ENCODE measurements at places on chromosomes 2 and 18. TPM values are rescaled to one million over a fixed set of nuclear protein-coding genes. Genes with fewer than 3 reads are reported as not detected.

The NEU4 gene
- not detected for total RNA-seq

The CENPA gene
- 5.1 TPM for total RNA-seq

The COBLL1 gene
- total RNA-seq = 7.8 TPM

The ADRA2B gene
- total RNA-seq = 0.05 TPM

The CCDC68 gene
- total RNA-seq = 2.1 TPM

The CHN1 gene
- total RNA-seq = 18.5 TPM

The PFN4 gene
- 0.23 TPM for total RNA-seq

The SERPINB11 gene
- total RNA-seq = not detected

The CHRNA1 gene
- 0.51 TPM for total RNA-seq

The TNFRSF11A gene
- total RNA-seq = 41.7 TPM

The TTR gene
- not detected for total RNA-seq

The MC4R gene
- total RNA-seq = not detected

The ANKRD30BL gene
- total RNA-seq = not detected

DNA sequence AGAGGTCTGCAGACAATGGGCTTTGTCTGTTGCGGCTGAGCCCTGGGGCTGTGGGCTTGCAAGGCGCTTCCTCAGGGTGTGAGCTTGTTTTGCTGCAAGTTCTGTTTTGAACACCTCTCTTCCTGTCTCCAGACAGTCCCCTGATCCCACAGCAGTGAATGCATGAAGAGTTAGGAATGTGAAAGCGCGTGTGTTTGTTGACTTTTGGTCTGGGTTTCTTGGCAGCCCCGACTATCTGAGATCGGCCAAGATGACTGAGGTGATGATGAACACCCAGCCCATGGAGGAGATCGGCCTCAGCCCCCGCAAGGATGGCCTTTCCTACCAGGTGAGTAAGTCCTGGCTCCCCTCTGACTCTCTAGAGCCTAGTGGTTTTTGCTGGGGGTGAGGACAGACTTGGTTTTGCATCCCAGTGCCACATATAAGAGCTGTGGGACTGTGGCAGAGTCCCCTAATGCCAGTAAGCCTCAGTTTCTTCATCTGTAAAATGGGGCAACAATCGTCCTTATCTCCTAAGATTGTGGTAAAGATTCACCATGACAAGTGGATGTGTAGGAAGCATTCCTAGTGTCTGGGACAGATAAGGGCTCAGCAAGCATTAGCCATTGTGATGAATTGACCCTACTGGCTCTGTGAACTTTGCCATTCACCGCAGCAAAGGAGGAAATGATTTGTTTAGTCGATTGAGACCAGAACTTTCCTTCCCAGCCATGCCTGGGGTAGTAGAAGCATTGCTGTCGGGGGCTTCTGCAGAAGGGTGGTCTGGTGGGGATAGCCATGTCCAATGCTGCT is 3.0 kb downstream of the LBH start:
- DNase-seq = no peak

DNA sequence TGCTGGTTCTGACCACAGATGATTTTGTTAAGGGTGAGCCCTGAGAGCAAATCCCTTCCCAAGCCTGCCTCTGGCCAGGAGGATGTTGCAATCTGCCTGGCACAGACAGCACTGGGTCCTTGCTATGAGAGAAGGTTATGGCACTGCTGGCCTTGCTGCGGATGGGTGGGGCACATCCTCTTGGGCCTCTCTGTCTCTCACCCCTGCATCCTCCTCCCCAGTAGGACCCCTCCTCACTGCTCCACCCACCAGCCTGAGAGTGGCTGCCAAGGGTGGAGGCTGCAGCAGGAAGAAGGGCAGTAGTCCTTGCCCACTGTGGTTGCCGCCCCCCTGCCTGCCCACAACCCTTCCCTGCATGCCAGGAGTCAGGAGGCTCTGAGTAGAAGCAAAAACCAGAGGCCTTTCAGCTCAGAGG is 180.9 kb downstream of the ZBTB7C start:
- no peak for DNase-seq

GRCh38 chr2:42360493-42360889 is 526 bp downstream of the COX7A2L start:
- DNase-seq = peak; percentile 27

DNA sequence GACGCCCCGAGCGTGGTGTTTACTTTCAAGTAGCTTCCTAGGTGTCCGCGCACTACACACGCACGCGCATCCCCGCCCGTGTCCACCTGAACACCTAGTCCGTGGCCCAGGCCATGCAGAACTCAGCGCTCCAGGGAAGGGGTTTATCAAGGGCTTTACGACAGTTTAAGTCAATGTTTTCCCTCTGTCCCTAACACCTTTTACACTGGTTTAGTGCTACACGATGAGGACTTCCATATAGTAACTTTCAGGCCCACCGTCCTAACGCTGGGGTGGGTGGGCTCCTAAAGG is 1.4 kb upstream of the BCL2 start:
- DNase-seq = no peak

GRCh38 chr18:3449512-3450011 is 410 bp upstream of the TGIF1 start:
- peak; percentile 77 for DNase-seq

GRCh38 chr2:151097895-151098294 is 163.8 kb downstream of the RBM43 start:
- DNase-seq = no peak

DNA sequence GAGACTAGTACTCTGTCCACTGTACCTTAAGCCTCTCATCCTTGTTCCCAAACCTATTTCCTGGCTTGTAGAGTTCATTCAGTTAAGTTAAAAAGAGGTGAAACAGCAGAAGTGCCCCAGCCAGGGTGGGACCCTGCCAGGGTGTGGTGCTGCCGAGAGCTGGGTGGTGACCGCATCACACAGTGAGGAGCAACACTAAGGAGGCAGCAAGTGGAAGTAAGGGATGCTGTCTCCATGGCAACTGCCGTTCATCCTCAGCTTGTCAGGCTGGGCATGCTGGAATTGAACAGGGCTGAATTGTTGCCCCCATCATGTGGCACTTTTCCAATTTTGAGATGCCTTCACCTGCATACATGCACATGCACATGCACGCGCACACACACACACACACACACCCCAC is 77.0 kb downstream of the VSNL1 start:
- DNase-seq = no peak

GRCh38 chr2:118855451-118856279 is 8.2 kb upstream of the EN1 start:
- DNase-seq = peak; percentile 86

GRCh38 chr2:74458938-74459363 is 713 bp downstream of the WBP1 start:
- DNase-seq = no peak

DNA sequence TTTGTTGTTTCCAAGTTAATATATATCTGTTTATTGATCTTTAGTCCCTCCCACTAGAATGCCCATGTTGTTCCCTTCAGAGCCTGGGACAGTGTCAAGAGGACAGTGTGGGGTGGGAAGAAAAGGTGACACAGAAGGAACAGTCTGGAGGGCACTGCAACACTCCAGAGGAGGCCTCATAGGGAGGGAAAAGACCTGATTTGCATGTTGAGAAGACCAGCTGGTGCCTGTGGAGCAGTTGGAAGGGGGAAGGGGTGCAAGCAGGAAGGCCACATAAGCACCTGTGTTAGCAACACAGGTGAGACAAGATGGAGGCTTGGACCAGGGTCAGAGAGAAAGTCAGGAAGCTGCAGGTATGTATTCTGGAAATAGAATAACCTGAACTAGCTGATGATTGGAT is 48.1 kb upstream of the FHOD3 start:
- DNase-seq = no peak

- DNase-seq = no peak
Measured at GRCh38 chr2:61252031-61252430, 90.0 kb downstream of the C2orf74 start.

GRCh38 chr2:240877460-240878340 is 9.1 kb downstream of the AGXT start:
- no peak for DNase-seq

GRCh38 chr2:19575641-19576040 is 217.2 kb upstream of the OSR1 start:
- DNase-seq = no peak

DNA sequence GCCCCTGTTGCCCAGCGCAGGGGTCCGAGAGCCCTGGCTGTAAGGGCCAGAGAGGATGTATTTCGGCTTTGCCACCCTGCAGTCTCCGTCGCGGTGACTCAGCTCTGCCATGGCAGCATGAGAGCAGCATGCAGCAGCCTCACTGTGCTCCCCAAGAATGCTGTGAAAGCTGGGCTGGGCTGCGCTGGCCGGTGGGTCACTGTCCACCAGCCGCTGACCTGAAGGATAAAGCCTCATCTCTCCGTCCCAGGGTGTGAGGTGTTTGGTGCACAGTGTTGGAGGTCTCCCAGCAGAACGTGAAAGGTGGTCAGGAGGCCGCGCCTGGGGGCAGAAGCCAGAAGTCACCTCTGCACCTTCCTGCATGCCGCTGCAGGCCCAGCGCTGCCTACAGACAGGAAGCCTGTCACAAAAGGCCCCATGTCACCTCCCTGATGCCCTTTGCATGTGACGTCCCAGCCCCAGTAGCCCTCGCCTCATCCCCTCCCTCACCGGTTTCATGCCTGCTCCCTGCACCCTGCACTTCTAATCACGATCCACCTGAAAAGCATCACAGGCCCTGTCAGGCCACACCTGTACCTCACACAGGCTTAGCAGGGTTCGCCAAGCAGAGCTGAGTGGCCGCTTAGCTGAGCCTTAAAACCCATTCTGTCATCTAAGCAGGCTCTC is 342.1 kb downstream of the EIPR1 start:
- DNase-seq = no peak

DNA sequence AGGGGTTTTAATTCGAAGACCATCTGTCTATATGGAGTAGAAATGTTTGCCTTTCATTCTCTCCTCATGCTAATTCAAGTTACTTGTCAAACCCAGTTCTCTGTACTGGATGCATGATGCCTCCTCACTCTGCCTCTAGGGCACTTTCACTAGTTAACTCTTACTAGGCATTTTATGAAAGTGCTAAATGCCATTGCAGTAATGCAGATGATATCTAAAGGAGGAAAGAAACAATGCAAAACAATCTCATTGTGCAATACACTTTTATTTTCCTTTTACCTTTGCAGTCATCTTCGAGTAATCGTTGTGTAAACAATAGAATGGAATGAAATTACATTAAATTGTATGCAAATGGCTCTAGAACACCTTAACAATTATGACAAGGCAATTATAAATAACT is 293.6 kb downstream of the STK39 start:
- no peak for DNase-seq

DNA sequence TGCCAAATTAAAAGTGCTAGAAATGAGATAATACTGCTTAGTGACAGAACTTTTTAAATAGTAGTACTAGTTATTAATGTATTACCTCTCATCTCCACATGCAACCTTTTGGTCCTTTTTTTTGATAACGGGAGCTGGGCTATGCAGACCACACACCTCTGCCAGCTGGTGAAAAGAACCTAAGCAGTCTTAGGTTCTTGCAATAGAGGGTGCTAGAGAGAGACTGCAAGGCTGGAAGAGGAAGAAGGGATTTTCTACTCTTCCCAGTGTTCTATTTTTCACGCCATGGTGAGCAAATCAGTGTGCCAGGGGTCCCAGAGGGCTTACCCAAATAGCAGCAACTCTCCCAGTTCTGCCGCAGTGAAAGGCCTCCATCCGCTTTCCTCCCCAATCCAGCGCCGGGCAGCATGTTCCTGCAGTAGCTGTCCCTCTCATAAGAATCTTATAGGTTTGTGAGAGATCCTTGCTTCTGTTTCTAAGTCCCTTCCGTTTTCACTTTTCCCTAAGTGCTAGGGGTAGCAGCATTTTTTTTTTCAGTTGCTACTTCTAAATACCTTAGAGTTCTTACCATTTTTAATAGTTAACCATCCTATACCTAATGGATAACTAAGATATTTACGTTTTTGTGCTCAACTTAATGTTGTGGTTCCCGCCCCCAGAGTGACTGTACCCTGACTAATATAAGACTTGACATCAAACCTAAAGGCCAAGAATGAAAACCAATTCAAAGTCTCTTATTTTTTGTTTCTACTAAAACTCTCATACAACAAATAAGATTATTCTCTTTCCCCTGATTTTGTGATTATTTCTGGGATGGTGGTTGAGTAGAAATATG is 69.4 kb upstream of the UBE2E3 start:
- no peak for DNase-seq

GRCh38 chr2:179751163-179751809 is 110.1 kb downstream of the ZNF385B start:
- DNase-seq = peak; percentile 53

GRCh38 chr2:227228061-227228667 is 63.7 kb downstream of the COL4A3 start:
- no peak for DNase-seq

- peak; percentile 66 for DNase-seq
Measured at GRCh38 chr18:33034945-33035344, 262.1 kb upstream of the KLHL14 start.

- DNase-seq = no peak
Measured at GRCh38 chr2:237315829-237316225, 98.1 kb downstream of the COL6A3 start.

GRCh38 chr2:160489111-160489510 is 4.5 kb downstream of the RBMS1 start:
- DNase-seq = no peak

- DNase-seq = no peak
Measured at GRCh38 chr2:133603109-133603508, 34.8 kb upstream of the NCKAP5 start.

GRCh38 chr2:20585710-20586594 is 64.9 kb downstream of the HS1BP3 start:
- no peak for DNase-seq

DNA sequence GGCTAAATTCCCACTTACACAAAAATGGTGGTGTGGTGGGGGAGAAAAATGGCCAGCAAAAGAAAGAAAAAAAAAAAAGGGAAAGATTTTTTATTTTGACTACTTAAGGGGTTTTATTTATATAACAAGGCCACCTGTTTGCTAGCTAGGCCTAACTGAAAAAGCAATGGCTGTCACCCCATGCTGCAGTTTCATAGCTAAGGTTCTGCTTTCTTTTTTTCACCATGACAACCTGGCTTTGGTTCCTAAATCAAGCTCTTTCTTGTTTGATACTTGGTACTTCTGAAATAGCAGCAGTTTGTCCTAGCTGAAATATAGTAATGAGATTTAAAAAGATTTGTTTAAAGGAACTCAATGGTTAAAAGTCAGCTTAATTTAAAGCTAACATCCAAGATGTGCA is 433.2 kb upstream of the MEX3C start:
- no peak for DNase-seq

DNA sequence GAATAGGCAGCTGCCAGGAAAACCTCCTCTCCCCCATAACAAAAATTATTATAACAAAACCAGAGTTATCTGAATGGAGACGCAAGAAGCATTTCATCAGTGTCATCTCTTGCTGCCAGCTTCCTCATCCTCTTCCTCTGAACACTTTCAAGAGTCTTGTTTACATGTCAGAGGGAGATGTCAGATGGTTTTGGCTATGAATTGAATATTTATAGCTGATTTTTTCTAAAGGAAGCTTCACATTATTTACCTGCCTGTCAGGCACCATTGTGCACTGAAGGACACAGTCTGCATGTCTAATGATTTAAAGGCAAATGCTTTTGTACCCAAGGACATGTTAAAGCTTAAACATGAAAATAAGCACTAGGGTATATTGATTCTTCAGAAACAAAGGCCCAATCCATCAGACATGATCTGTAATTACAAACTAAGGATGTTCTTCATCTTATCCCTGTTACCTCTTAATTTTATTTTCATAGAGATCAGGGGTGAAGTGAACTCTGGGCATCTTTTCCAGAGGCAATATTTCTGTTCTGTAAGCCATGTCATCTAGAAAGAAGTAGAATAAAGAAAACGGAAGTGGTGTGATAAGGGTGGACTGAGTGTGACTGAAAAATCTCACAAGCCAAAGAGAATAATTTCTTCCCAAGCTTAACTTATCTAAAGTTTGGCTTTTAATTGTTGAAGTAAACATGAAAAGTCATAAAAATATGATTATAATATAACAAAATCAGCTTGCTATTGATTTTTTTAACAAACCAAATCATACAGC is 168.7 kb downstream of the ANKRD44 start:
- no peak for DNase-seq

GRCh38 chr2:206435742-206436141 is 7.6 kb upstream of the ADAM23 start:
- peak; percentile 77 for DNase-seq

Data from dermis blood vessel endothelial cell (primary cell).